ENCODE measurements at places on chromosomes 16 and 17. TPM values are rescaled to one million over a fixed set of nuclear protein-coding genes. Genes with fewer than 3 reads are reported as not detected.

DNA sequence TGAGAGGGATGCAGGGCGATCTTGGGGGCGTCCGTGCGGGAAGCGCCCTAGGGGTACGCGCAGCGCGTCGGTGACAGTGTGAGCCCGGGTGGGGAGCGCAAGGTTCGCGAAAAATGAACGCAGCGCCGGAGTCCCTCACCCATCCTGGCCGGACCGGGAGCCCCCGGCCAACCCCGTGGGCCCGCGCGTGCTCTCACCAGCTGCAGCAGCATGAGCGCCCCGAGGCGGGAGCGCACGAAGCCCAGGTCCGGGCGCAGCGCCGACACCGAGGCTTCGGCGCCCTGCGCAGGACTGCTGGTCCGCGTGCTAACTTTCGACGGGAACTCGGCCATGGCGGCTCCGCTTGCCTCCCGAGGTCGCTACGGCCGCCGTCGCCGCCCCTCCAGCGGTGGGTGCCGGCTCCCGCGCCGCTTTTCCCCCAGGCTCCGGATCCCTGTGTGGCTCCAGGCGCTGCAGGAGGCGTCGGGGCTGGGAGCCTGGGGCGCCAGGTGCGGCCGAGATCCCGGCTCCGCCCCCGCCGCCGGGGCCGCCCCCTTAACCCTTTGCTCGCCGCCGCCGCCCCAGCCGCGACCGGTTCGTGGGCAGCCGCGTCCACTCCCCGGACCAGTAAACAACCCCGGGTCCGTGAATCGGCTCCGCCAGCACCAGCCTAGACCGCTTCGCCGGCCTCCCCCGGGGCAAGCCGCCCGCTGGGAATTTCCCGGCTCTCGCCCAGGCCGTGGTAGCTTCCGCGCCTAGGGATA is at the start of gene PLLP:
Gene PLLP (minus strand): TSS at position 464 of the 743 bp plus-strand sequence. CDS start 132 bp downstream, at position 332.
- DNase-seq, result no peak

TBC1D28 gene
- total RNA-seq, result not detected

DNA sequence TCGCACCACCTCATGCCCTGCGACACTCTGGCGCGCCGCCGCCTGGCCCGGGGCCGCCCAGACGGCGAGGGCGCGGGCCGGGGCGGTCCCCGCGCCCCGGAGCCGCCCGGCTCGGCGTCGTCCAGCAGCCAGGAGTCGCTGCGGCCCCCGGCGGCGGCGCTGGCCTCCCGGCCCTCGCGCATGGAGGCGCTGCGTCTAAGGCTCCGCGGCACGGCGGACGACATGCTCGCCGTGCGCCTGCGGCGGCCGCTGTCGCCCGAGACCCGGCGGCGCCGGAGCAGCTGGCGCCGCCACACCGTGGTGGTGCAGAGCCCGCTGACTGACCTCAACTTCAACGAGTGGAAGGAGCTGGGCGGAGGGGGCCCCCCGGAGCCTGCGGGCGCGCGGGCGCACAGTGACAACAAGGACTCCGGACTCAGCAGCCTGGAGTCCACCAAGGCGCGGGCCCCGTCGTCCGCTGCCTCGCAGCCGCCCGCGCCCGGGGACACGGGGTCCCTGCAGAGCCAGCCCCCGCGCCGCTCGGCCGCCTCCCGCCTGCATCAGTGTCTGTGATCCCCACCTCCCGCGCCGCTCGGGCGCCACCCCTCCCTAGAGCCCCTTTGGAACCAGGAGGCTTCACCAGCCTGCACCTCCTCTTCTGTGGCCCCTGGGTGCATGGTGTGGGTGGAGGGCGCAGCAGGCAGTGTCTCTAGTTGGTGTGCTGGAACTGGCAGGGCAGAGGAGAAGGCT is 82.3 kb downstream of the ARHGAP23 start:
- DNase-seq, result no peak

DNA sequence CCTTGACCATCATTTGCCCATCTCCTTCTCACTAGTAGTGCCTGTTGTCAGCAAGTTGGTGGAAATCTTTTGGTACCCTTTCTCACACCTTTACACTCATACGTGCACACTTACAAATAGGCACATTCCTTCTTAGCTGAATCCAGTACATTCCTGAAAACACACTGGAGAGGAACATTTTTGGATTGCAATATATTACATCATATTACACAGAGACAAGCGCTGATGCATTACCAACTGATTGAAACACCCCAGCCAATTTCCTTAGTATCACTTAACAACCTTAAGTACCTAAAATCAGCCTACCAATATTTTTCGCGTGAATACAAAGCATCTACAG is 64.1 kb downstream of the PLCG2 start:
- DNase-seq, result no peak

DNA sequence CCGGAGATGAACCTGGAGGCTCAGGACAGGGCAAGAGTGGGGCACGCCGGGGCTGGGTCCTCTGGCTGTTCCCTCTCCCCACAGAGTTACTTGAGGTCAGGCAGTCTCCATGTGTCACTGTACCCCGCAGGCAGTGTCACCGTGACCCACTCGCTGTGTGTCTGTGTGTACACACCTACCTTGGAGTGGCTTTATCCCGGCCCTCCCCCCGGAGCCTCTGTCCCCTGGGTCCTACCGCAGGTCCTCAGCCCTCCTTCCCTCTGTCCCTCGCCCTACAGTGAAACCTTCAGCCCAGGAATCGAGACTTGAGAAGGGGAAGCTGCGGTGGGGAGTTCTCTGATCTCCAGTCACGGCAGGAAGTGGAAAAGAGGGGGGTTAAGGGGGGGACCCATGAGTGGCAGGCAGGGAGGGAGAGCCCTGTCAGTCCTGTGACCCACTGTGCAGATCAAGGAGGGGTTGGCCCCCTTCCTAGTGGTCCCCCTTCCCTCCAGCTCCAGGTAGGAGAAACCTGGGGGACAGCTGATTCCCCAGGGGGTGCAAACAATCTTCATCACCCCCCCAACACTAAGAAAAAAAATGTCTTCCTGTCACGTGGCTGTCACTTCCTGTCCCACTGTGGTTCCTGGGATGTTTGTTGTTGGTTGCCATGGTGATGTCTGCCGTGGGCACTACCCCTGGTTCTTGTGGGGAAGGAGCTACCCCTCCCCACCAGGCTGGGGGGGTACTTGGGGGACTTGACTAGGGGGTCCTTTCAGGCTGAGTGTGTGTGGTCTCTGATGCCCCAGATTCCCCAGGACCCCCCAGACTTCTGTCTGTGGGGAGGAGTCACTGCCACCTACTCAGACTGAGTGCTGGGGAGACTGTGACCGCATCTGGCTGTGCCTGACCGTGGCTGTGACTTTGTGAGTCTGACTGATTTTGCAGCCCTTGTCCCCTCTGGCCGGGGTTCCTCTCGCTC is 13.7 kb downstream of the RARA start:
- peak; percentile 82 for DNase-seq

GRCh38 chr17:77441940-77442339 is 301.2 kb downstream of the SEC14L1 start:
- DNase-seq, result no peak

- DNase-seq, result no peak
These were observed 4.8 kb downstream of the SYNGR2 start for GRCh38 chr17:78173097-78173715.

PLA2G10 gene
- total RNA-seq, result 7.0 TPM

KRTAP1-5 gene
- not detected for total RNA-seq

DNA sequence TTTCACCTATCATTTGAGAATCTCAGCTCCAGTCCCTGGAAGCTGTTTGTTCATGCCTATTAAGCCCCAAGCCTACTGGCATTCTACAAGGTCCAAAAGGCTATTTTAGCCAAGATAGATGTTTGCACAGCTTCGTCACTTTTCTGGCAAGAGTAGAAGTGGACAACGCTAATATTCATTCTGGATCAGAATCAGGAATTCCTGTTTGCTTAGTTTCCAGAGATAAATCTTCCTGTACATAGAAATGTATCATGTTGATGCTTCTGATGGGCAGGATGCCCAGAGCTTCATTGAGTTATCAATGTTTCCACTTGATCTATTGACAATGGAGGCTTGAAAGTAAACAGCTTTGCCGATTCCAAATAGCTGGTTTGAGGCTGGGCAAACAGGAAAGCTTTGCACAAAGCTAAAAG is 260.7 kb upstream of the CA10 start:
- DNase-seq, result peak; percentile 90

DNA sequence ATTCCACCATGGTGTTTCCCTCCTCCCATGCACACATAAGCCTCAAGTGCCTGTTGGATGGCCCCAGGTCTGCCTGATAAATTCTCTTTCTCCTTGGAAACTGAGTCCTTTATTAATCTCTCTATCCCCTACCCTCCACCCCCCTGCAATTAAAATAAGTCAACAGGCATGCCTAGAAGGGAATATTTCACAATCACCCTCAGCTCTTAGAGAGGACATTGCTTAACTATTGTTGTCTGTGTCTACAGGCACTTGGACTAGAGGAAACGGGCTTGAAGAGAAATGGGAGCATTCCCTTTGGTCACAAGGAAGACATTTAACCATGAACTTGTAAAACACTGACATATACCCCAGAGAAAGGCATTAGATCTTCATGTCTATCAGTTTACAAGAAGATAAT is 39.5 kb downstream of the RCVRN start:
- DNase-seq, result no peak

- DNase-seq, result no peak
These were observed 76.6 kb downstream of the PLCG2 start for GRCh38 chr16:81855552-81856153.

- no peak for DNase-seq
These were observed 635 bp downstream of the SCPEP1 start for GRCh38 chr17:56978441-56979090.

GRCh38 chr17:79651761-79652160 is 40.9 kb upstream of the RBFOX3 start:
- DNase-seq, result no peak

KRT34 gene
- not detected for total RNA-seq

DNA sequence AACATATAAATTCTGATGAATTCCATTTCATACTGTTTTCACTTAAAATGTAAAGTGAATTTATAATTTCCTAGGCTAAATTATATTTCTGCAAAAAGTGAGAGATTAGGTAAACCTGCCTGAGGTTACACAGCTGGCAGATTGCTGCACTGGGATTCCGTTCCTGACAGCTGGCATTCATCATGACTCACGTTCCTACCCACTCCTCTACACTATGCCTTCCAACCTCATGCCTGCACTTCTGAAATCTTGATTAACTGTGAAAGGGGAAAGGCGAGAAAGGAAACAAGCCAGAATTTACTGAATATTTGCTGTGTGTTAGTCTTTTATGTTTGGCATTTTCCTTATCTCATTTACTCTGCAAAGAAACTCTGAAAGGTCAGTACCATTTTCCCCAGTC is 73.3 kb upstream of the MON1B start:
- no peak for DNase-seq

DNA sequence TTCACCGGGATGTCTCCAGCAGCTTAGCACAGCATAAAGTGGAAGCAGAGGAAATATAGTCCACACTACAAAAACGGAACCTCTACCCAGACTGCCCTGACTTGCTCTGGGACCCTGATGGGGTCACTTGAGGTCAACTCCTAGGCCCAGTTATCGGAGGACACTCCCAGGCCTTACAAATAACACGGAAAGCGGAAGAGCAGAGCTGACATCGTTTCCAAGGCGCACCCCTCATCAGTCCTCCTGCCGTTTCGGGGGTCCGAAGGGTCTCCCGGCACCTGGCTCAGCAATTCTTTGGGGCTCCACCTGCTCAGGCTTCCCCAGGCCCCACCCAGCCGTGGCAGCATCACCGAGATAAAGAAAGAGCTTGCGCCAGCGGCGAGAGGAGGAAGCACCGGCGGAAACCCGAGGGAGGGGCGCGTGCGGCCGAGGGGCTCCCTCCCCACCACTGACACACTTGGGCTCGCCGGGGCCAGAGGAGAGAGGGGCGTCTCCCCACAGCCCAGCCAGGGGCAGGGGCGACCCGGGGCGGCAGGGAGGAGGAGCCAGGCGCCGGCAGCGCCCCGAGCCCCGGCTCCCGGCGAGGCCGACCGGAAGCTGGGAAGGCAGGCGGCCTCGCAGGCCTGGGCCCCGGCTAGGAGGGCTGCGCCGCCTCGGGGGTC is 727 bp downstream of the CORO7 start:
- peak; percentile 52 for DNase-seq

SEPTIN1 gene
- total RNA-seq, result 11.5 TPM

CFDP1 gene
- total RNA-seq, result 45.2 TPM

PPL gene
- total RNA-seq, result 62.2 TPM

- DNase-seq, result no peak
These were observed 27.7 kb upstream of the HS3ST2 start for GRCh38 chr16:22786284-22786683.

GRCh38 chr17:57040571-57040970 is 44.5 kb upstream of the AKAP1 start:
- no peak for DNase-seq

TMEM238L gene
- total RNA-seq, result 7.5 TPM

GRCh38 chr17:81027591-81028505 is 7.1 kb upstream of the BAIAP2 start:
- DNase-seq, result no peak

- no peak for DNase-seq
These were observed 31.3 kb downstream of the FOXL1 start for GRCh38 chr16:86609661-86610060.

Measured in mucosa of gallbladder (tissue), 1 donor.